ENCODE measurements at places on chromosomes 13 and 19. TPM values are rescaled to one million over a fixed set of nuclear protein-coding genes. Genes with fewer than 3 reads are reported as not detected.

DNA sequence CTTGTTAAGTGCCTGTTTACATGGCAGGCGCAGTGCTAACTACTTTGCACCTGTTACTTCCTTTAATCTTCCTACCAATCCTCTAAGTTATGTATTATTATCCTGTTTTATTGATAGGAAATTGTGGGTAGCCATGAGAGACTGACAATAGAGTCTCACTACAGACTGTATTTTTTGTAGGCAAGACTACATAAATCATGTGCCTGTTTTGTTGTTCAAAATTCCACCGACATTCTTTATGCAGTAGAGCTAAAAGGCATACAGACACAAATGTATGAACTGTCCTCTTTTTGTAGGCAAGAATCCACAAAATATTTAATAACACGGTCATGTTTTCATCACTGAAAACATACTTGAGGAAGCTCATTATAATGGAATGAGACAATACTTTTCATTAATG is 205.5 kb downstream of the NALCN start:
- no peak for DNase-seq

- DNase-seq, result no peak
Observed at GRCh38 chr13:75181906-75182305, 300.1 kb downstream of the TBC1D4 start.

DNA sequence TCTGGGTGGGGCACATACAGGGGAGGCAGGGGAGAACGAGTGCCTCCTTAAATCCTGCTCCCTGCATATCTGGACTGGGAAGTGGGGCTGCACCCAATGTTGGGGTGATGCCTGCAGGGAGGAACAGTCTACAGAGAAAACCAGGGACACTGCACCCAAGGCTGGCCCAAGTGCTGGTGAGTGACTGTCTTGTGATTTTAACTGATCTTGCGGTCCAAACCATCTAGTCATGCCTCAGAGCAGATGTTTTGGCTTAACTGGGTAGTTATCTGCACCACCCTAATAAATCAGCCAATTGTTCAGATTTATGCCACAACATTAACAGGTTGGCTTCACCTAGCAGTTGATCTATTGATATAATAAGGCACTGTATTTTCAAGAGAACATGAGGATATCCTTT is 219.2 kb upstream of the IRS2 start:
- no peak for DNase-seq

The ZNF583 gene
- polyA plus RNA-seq, result 7.0 TPM

- DNase-seq, result peak; percentile 66
Observed at GRCh38 chr13:20828539-20829364, 55.0 kb upstream of the EEF1AKMT1 start.

- no peak for DNase-seq
Observed at GRCh38 chr19:16836115-16837034, 7.2 kb downstream of the SIN3B start.

GRCh38 chr19:39428283-39429112 is 7.3 kb downstream of the RPS16 start:
- DNase-seq, result peak; percentile 74

The CTXN1 gene
- 2.6 TPM for polyA plus RNA-seq

The ZIK1 gene
- polyA plus RNA-seq, result 4.6 TPM

The ZNF850 gene
- 1.3 TPM for polyA plus RNA-seq

The PDE4C gene
- 7.1 TPM for polyA plus RNA-seq
